ENCODE measurements at places on chromosomes 6 and 20. TPM values are rescaled to one million over a fixed set of nuclear protein-coding genes. Genes with fewer than 3 reads are reported as not detected.

Gene OR2J3
- total RNA-seq: not detected

Gene OOEP
- not detected for total RNA-seq

Gene TMEM244
- not detected for total RNA-seq

Gene RPP40
- total RNA-seq: 17.7 TPM

Gene DDX43
- total RNA-seq: not detected

Gene ECI2
- total RNA-seq: 51.2 TPM

Gene MOG
- not detected for total RNA-seq

Gene SPATS1
- total RNA-seq: not detected

Gene ABHD16B
- not detected for total RNA-seq

Gene MOXD1
- 1.7 TPM for total RNA-seq

Gene GMPR
- 6.0 TPM for total RNA-seq

Gene CHRNA4
- 0.38 TPM for total RNA-seq

Gene TLDC2
- not detected for total RNA-seq

Gene TGM3
- not detected for total RNA-seq

Gene ARMC12
- total RNA-seq: 0.76 TPM

Gene LINC00237
- total RNA-seq: not detected

Gene JPH2
- 4.9 TPM for total RNA-seq

Gene POU5F1
- 7.2 TPM for total RNA-seq

Gene ZNF334
- not detected for total RNA-seq

Gene NHSL1
- total RNA-seq: 3.6 TPM

Gene HTR1E
- total RNA-seq: not detected

Gene OXT
- not detected for total RNA-seq

Gene TUBB1
- not detected for total RNA-seq

Gene C6orf141
- total RNA-seq: 13.3 TPM

Gene GPSM3
- 0.30 TPM for total RNA-seq

Gene WFDC5
- not detected for total RNA-seq

Gene CDH26
- not detected for total RNA-seq

Gene CLDN20
- not detected for total RNA-seq

Gene MRPL18
- 83.8 TPM for total RNA-seq

Gene CPXM1
- total RNA-seq: not detected

Gene HDAC2
- 78.8 TPM for total RNA-seq

Gene MARCKS
- 19.7 TPM for total RNA-seq

Gene RBPJL
- not detected for total RNA-seq

Gene SLC22A2
- 0.15 TPM for total RNA-seq

Gene VWA7
- total RNA-seq: 0.72 TPM

Gene ASF1A
- 8.0 TPM for total RNA-seq

Data from A549 treated with Mapracorat at 1 μM for 4 hours (cell line).